ENCODE measurements at places on chromosomes 13 and 19. TPM values are rescaled to one million over a fixed set of nuclear protein-coding genes. Genes with fewer than 3 reads are reported as not detected.

DNA sequence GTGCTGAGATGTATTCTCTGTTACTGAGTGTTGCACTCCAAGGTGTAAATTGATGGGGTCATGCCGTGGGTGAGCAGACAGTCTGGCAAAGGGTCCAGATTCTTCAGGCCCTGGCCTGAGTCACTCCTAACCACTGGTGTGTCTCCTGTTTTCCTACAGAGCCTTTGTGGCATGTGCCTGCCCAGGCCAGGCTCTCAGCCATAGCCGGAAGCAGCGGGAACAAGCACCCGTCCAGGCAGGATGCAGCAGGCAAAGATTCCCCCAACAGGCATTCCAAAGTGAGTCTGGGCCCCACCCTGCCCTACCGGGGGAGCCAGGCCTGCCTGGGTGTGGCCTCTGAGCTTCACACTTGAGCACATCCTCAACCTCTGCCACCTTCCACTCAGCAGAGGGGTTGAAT lies 61.9 kb downstream of the DPF1 start:
- H3K4me3 ChIP-seq = no peak overlapping the region
- DNase-seq = no peak
- no peaks in the 10 kb centered on the region for H3K4me1 ChIP-seq
- no peaks in the 10 kb centered on the region for H3K27me3 ChIP-seq
- H3K27ac ChIP-seq = no peak overlapping the region
- H3K36me3 ChIP-seq = peaks cover 11% of the 10 kb centered on the region

DNA sequence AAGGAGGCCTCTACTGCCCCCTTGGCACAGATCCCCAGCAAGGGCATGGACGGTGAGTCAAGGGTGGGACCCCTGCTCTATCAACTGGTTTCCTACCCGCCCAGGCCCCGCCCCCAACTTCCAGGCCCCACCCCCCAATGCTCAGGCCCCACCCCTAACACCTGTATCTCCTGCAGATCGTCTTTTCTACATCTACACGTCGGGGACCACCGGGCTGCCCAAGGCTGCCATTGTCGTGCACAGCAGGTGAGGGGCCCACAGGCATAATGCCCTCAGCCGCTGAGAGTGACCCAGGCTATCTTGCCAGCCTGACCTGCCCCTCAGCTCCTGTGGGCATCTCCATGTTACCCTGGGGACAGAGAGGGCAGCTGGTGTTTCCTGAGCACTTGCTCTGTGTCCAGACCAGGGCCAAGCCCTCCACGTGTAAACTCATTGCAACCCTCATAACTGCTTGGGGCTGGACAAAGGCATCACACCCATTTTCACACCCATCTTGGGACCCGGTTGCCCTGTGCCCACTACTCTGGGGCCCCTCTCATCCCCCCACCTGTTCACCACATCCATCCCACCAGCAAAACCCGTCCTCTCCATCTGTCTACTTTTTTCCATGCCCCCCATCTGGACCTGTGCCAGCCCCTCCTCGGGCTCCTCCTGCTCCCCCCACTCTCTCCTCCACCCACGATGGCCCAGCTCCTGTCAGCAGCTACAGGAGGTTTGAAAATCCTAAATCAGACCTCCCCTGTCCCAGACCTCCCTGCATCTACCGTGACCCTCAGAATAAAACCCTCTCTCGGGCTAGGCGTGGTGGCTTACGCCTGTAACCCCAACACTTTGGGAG lies 17.2 kb downstream of the SLC27A1 start:
- no peak for DNase-seq
- no peaks in the 10 kb centered on the region for H3K36me3 ChIP-seq
- H3K27ac ChIP-seq = no peak overlapping the region
- H3K4me3 ChIP-seq = no peak overlapping the region
- peaks cover 5% of the 10 kb centered on the region for H3K4me1 ChIP-seq

- H3K36me3 ChIP-seq = no peaks in the 10 kb centered on the region
- no peaks in the 10 kb centered on the region for H3K4me1 ChIP-seq
- H3K27me3 ChIP-seq = no peaks in the 10 kb centered on the region
- no peak overlapping the region for H3K27ac ChIP-seq
- H3K4me3 ChIP-seq = no peak overlapping the region
Observed at GRCh38 chr13:106700007-106700406, 132.1 kb upstream of the ARGLU1 start.

DNA sequence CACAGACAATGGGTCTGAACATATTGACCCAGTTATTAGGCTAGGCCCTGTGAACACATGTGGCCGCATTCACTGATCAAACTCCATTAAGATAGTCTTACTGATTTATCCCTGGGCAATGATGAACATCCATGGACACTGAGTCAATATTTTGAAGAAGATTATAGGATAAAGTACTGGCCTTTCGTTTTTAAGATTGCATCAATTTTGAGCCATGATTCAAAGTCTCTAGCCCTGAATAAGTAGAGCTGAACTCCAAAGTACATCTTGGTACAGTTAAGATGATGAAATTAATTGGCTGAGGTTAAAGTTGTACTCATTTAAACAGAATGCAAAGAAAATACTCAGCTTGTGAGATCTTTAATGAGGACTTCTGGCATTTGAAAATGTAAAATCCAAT lies 1581.9 kb downstream of the EFNB2 start:
- no peaks in the 10 kb centered on the region for H3K4me1 ChIP-seq
- H3K36me3 ChIP-seq = no peaks in the 10 kb centered on the region

GRCh38 chr13:113224486-113224885 lies 15.1 kb downstream of the CUL4A start:
- peaks cover 24% of the 10 kb centered on the region for H3K36me3 ChIP-seq
- no peak overlapping the region for H3K4me3 ChIP-seq
- H3K27me3 ChIP-seq = no peaks in the 10 kb centered on the region
- H3K4me1 ChIP-seq = peaks cover 9% of the 10 kb centered on the region

DNA sequence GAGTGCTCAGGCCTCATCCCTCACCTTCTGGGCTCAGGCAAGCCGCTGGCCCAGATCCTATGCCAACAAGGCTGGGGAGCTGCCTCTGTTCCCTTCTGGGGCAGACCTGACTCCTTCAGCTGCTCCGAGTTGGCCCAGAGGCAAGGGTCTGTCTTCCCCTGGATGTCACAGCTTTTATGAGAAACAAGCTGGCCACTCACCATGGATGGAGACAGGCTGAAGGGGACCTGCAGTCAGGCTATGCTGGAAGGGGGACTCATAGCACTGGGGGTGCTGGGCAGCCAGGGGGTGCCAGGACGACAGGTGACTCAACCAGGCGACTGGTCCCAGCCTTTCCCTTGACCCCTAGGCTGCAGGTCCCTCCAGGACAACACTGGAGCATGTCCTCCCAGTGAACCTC lies 52.4 kb upstream of the C1QTNF9B start:
- H3K4me1 ChIP-seq = no peaks in the 10 kb centered on the region
- DNase-seq = no peak
- H3K4me3 ChIP-seq = no peak overlapping the region
- no peaks in the 10 kb centered on the region for H3K36me3 ChIP-seq
- no peak overlapping the region for H3K27ac ChIP-seq
- no peaks in the 10 kb centered on the region for H3K27me3 ChIP-seq

DNA sequence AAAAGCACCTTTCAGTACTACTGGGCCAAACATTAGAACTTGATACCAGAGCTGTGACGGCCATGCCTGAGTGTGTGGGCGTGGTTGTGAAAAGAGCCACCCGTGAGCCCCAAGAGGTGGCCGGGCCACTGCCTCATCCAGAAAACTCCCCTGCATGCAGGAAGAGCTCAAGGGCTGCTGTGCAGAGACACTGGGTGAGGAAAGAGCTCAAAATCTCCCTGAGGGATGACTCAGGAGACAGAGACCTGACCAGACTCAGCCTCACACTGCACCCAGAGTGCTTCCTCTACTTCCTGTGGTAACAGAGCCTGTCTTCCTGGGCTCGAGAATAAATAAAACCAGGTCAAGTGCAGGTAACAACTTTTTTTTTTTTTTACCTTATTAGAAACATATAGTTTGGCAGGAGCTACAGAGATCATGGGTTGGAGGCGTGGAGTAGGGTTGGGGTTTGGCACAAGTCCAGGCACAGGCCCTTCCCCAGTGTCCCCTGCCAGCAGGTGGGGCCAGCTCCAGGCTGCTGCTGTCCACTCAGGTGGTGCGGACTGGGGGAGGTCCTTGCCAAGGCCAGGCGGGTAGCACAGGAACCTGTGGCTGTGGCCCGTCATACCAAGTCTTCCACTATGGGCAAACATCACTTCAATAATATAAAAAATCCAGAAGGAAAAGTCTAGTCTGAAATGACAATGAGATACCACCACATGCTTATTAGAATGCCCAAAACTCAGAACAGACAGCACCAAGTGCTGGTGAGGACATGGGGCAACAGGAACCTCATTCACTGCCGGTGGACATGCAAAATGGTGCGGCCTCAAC lies 25.5 kb downstream of the ELL start:
- H3K4me1 ChIP-seq = peaks cover 16% of the 10 kb centered on the region
- H3K4me3 ChIP-seq = no peak overlapping the region
- no peak for DNase-seq
- no peaks in the 10 kb centered on the region for H3K36me3 ChIP-seq

GRCh38 chr19:21109116-21109515 lies 27.1 kb downstream of the ZNF714 start:
- H3K4me3 ChIP-seq = no peak overlapping the region
- H3K27ac ChIP-seq = no peak overlapping the region
- H3K4me1 ChIP-seq = no peaks in the 10 kb centered on the region
- peak; percentile 17 for DNase-seq

DNA sequence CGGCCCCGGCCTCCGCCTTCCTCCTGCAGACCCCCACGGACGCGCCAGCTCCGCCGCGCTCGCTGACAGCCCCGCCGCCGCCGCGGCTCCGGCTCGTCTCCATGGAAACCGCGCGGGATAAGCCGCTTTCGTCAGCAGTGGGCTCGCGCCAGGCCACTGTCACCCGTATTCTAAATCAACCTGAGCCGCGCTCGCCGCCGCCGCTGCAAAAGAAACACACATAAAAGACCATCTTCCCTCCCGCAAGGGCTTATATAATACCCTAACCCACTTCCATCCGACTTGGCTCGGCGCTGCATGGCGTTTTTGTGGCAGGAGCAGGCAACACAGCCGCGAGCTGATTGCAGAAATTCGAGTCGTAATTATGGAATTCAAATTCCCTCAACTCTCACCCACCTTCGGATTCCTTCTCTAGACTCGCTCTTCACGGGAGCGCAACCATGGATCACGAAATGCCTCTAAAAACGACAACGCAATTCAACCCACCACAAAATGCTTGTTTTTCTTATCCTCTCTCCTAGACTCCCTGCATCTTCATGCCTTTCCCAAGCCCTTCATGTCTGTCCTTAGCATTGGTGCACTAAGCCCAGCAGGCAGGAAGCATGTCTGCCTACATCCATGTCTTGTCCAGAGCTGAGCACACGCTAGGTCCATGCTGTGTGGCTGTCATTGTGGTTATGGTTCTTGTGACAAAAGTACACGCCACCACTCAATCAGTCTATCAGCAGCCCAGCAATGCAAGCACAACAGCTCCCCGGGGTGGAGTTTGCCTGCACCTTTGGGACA lies at the start of gene AMER2:
TSS of gene AMER2 (minus strand) at position 772 of the 786 bp plus-strand sequence. CDS start at position 103, 669 bp downstream.
- H3K4me1 ChIP-seq = no peaks in the 10 kb centered on the region
- no peak within 1 kb of the TSS for H3K27ac ChIP-seq
- no peaks in the 10 kb centered on the region for H3K36me3 ChIP-seq
- DNase-seq = peak; percentile 38

DNA sequence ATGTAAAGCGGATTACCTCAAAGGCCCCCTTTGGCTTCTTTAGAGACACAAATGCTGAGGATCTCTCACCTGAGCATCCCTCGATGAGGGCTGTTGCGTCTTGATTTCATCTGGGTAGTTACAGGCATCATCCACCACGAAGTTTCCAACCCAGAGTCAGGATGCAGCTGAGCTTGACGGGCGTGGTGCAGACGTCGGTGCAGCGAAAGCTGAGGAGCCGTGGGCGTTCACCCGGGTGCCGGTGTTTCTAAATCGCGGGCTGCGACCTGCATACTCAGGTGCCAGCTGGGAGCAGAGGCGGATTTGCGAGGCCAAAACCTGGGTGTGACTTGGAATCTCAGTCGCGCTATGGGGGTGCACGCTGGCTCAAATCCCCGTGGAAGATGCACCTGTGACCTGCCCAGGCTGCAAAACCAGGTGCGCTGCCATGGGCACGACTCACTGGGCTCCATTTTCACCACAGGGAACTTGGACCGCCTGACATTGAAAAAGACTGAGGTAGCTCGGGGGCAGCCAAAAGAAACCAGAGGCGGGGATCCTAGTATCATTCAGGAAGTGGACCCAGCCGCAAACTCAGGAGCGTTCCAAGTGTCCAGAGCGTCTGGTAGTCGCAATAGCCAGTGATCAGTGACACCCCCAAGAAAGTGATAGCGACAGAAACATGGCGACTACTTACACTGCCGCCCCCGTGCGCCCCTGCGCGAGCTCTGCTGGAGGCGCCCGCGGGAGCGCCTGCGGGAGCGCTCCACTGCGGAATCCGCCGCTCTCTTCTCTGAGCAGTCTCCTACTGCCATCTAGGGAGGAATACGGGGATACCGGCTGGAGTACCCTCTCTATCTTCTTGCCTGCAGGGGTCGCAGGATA lies 36.4 kb upstream of the IGFL4 start:
- peak; percentile 91 for DNase-seq
- peak overlapping the region; percentile 42 for H3K4me3 ChIP-seq
- H3K4me1 ChIP-seq = no peaks in the 10 kb centered on the region
- peaks cover 52% of the 10 kb centered on the region for H3K27me3 ChIP-seq

DNA sequence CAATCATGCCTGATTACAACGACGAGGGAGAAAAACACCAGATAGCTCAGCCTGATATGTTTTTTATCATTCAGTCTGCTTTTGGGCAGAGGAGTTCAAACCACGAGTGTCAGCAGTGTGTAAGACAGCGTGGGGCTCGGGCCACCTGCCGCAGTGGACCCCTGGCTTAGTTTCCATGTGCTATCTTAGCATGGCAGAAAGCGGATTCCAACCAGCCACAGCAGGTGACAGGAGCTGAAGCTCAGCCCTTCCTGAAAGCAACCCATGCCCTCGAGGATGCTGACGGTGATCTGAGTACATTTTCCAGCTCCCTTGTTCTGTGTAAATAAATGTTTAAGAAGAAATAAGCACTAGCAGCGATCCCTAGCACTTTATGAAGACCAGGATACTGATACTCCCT lies 32.2 kb upstream of the MBNL2 start:
- no peak for DNase-seq
- no peaks in the 10 kb centered on the region for H3K27me3 ChIP-seq
- no peak overlapping the region for H3K4me3 ChIP-seq

DNA sequence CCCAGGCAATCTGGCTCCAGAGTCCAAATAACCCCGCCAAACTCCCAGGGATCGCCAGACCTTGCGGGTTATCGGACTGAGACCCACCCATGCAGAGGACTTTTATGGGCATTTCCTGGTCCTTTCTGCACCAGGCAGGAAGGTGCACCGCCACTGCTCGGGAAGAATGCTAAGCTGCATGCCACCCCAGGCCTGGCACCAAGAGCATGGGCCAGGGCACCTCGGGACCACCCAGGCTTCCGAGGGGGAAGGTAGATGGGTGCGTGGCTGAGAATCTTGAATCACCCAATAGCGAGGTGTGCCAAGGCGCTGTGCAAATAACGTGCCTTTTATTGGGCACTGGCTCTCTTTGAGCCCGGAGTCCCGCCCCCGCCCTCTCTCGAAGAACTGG lies 422 bp upstream of the ZNF575 start:
- DNase-seq = no peak
- H3K4me1 ChIP-seq = peaks cover 4% of the 10 kb centered on the region
- H3K36me3 ChIP-seq = no peaks in the 10 kb centered on the region
- H3K4me3 ChIP-seq = peak overlapping the region; percentile 34
- H3K27me3 ChIP-seq = no peaks in the 10 kb centered on the region

GRCh38 chr13:101417043-101417406 lies 717 bp upstream of the NALCN start:
- H3K27me3 ChIP-seq = peaks cover 57% of the 10 kb centered on the region
- H3K4me3 ChIP-seq = no peak overlapping the region

- no peaks in the 10 kb centered on the region for H3K36me3 ChIP-seq
- peak overlapping the region; percentile 89 for H3K27ac ChIP-seq
- peak overlapping the region; percentile 62 for H3K4me3 ChIP-seq
- H3K4me1 ChIP-seq = peaks cover 16% of the 10 kb centered on the region
- H3K27me3 ChIP-seq = peaks cover 14% of the 10 kb centered on the region
Observed at GRCh38 chr13:45464141-45464686, 525 bp upstream of the COG3 start.

Gene SPTBN4
- total RNA-seq = 2.3 TPM

Gene SERTM1
- 0.12 TPM for total RNA-seq

Gene FGF22
- not detected for total RNA-seq

Gene FFAR3
- not detected for total RNA-seq

Gene PCSK4
- total RNA-seq = 11.2 TPM
